ENCODE measurements at places on chromosomes 6 and 20.

DNA sequence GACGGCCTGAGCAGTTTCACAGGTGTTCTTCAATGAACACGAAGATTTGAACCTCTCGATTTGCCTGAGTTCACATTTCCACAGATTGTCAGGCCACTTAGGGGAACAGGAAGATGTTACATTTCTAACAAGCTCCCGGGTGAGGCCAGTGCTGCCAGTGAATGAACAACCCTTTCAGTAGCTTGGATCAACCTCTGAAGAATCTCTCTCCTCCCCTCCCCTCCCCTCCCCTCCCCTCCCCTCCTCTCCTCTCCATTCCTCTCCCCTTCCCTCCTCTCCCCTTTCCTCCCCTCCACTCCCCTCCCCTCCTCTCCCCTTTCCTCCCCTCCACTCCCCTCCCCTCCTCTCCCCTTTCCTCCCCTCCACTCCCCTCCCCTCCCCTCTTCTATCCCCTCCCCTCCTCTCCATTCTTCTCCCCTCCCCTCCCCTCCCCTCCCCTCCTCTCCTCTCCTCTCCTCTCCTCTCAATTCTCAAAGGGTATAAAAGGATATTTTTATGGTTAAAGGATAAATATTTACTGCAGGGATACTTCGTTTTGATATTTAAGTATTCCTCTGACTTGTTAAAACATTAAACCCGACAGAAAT, 114.1 kb upstream of the INSM1 start:
- no peak for DNase-seq

GRCh38 chr20:21835042-21835441, 129.6 kb downstream of the PAX1 start:
- DNase-seq, result no peak

GRCh38 chr20:52190437-52191131, 995 bp downstream of the ZFP64 start:
- DNase-seq, result peak; percentile 68

DNA sequence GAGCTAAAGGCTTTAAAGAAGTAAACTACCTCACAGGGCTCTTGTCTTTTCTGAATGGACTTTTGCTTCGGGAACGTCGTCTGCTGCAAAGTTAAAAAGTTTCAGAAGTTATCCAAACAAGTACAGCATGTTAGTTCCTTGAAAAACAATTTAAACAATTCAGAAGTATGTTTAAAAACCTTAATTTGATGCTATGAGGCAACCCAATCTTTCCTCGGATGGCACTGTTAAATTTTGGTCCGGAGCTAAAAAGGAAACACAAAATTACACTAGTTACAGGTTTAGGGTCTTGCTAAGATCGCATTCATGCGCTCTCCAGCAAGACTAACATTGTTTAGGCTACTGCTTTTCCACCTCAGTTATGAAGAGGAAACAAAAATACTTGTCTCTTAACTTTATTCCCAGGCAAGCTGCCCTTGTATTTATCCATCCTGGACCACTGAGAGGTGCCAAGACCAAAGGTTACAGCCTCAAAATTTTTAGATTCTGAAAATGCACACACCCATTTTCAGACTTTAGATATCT, 12.7 kb downstream of the RBM39 start:
- DNase-seq, result no peak

- DNase-seq, result peak; percentile 29
Measured at GRCh38 chr6:43735642-43736199, 34.3 kb upstream of the VEGFA start.

- DNase-seq, result no peak
Measured at GRCh38 chr6:135535989-135536414, 38.5 kb upstream of the AHI1 start.

- no peak for DNase-seq
Measured at GRCh38 chr6:123803504-123804013, at the start of gene NKAIN2. NKAIN2 (plus strand) TSS chr6:123803865.

DNA sequence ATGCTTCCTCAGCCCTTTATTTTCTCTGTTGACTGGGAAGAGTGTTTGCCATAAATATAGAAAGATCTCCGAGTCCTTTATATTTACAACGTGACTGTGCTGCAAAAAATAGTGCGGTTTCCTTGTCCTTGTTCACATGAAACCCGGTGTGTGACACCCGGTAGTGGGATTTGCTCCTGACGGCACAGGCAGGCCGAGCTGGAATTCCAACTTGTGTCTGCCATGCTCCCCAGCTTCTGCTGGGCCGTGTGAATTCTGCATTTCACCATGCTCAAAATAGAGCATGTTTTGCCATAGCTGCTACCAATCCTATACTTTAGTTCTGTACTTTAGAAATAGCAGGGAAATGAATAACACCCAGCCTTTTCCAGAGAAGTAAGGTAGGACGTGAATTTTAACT, 60.3 kb upstream of the PDE10A start:
- DNase-seq, result no peak

DNA sequence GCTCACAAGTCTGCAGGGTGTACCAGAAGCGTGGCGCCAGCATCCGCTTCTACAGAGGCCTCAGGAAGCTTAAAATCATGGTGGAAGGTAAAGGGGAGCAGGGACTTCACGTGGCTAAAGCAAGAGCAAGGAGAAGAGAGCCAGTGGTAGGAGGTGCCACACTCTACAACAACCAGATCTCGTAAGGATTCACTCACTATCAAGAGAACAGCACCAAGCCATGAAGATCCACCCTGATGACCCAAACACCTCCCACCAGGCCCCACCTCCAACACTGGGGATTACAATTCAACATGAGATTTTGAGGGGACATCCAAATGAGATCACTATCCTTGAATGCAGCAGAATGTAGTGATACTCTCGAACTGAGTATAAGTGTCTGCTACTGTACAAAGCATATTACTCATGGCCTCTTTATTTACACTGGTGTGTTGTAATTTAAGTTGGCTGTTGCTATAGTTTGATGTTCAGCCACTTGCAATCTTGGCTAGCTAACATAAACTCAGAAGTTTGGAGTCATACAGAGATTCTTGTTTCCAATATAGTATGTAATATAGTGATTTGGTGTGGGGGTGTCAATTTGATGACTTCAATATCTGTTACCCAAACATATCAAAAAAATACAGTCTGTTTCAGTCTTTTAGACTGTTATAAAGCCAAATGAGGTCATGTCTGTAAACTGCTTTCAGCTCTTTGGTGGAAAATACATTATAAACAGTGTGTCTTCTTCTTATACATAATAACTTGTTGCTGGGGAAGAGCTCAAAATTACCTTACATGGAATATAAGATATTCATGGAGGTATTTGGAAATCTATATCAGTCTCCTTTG, 39.4 kb upstream of the MYLIP start:
- DNase-seq, result no peak

DNA sequence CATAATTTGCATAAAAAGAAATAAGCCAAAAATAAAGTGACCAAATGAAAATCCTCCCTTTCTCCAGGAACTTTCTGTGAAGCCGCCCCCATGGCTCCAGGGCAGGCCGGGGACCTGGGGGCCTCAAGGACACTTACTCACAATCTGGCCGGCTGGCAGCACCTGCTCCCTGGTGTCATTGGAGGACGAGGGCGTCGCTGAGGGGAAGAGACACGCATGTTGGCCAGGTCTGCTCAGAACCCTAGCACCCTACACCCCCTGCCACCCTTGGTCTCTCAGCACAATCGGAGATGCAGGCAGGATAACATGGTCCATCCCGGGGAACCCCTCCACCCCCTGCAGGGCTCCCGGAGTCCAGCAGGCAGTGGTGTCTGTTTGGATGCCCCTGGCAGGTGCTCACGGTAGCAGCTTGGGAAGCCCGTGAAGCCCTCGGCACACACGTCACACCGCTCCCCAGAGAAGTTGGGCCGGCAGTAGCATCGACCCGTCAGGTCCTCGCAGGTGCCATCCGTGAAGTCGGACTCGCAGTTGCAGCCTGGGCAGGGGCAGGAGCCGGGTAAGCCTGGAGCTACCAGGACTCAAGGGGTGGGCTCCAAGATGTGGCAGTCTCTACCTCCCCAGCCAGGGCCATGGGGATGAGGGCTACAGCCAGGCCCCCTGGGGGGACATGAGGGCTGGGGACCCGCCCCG, 21.3 kb downstream of the LAMA5 start:
- no peak for DNase-seq

DNA sequence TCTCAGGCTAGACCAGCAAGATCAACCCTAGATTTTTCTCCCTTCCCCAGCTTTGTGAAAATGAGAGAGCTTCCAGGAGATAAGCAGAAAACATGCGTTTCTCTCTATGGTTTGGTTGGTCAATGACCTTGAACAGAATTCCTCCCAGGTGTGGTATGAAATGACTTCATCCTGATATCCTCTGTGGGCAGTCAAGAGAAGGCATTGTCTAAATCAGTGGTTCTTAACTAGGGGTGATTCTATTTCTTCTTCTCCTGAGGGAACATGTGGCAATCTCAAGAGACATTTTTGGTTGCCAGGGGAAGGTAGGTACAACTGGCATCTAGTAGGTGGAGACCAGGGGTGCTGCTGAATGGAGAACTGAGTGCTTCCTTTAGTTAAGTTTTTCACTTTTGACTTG, 12.4 kb downstream of the IFT52 start:
- DNase-seq, result no peak

DNA sequence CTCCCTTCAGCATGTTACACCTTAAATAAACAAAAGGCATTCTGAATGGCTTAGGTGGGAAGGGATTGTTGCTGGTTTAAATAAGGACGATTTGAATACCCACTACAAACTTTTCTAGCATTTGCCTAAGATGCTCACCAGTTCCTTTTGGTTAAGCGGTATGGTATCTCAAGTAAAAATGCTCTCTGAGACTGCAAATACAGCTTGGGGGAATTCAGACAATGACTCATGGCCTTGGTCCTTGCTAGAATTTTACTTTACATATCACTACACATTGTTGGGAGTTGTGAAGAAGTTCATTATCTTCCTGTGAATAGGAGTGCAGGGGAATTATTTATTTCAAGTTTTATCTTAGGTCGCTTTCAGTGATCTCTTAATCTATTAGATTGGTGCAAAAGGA, 670.7 kb downstream of the UTRN start:
- no peak for DNase-seq

DNA sequence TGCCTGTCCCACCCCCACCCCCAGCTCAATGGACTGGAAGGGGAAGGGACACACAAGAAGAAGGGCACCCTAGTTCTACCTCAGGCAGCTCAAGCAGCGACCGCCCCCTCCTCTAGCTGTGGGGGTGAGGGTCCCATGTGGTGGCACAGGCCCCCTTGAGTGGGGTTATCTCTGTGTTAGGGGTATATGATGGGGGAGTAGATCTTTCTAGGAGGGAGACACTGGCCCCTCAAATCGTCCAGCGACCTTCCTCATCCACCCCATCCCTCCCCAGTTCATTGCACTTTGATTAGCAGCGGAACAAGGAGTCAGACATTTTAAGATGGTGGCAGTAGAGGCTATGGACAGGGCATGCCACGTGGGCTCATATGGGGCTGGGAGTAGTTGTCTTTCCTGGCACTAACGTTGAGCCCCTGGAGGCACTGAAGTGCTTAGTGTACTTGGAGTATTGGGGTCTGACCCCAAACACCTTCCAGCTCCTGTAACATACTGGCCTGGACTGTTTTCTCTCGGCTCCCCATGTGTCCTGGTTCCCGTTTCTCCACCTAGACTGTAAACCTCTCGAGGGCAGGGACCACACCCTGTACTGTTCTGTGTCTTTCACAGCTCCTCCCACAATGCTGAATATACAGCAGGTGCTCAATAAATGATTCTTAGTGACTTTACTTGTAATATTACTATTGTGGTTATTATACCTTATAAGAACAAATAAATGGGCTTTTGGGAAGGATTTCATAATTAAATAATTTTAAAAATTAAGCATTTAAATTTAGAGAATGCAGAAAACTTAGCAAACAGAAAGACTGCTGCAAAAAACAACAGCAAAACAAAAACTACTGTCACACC, 8.4 kb downstream of the CDKN1A start:
- DNase-seq, result no peak

DNA sequence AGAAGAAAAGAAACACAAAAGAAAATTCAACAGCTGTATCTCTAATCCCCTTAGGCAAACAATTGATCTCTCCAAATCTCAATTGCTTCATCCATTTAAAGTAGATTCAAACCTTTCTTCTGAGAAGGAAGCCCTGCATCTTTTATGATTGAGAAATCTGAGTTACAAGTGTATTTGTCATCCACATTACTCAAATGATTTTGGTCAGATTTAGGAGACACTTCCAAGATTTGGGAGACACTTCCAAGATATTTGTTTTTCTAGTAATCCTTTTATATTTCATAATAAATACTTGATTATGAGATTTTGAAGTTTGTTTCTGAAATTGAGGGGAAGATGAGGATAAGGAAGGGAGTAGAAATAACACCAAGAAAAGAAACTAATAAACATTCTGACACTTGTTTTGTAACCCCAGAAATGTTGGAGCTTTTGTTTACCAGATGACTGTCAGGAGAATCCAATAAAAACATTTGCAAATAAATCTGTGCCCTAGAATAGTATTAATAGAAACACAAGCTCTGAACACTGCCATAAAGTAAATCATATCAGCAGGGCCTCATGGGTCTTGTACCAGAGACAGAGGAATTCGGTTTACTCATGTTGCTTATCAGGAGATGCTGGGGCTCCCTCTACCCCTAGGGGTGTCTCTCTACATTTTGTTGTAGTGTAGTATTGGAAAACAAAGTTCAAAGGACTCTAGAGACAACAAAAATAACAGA, 314.3 kb upstream of the NT5E start:
- no peak for DNase-seq

DNA sequence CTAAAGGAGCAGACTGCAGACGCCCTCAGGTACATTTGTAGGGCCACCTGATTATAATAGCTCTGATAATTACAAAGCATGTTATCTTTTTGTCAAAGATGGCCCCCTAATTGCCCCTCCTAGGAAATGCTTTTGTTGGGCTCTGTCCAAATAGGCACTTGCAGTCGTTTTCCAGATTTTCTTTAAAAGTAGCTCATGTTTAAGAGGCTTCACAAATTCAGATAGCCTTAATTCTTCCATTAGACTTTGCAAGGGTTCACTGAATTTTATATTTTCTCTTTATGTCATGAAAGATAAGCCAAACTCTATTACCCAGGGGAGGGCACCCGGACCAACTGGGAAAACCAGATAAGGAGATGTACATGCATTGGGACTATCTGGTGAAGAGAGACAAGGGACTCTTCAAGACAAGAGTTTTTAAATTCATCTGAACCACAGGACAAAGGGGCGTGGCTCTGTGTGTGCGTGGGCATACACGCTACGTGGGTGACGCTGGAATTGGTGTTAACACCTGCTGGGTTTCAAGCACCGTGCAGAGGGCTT, 95.6 kb downstream of the TOX2 start:
- peak; percentile 43 for DNase-seq

DNA sequence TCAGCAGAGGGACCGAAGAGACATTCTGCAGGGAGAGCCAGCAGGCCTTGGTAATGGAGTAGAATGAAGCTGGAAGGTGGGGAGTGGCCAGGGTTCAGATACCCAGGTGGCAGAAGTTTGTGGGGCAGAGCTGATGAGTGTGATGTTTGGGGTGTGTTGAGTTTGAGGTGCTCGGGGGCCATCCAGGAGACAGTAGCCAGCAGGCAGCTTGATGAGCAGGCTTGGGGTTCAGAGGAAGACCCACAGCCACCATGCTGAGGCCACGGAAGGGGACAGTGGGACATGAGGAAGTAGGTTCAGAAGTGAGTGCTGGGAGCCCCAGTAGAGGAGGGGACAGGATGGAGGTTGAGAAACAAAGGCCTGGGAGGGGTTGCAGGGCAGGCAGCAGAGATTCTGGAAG, 11.1 kb upstream of the FOXS1 start:
- DNase-seq, result no peak

Measured in activated CD8-positive, alpha-beta memory T cell treated with anti-CD3 and anti-CD28 coated beads, Interleukin-2, amount 50 U/mL, for 48 hours (primary cell).